ENCODE measurements at places on chromosomes 2 and 18.

GRCh38 chr2:214651451-214651850 lies 158.0 kb downstream of the BARD1 start:
- no peak for DNase-seq

GRCh38 chr2:8737571-8738175 lies 55.8 kb downstream of the ID2 start:
- DNase-seq, result no peak

- peak; percentile 55 for DNase-seq
Measured at GRCh38 chr2:36294316-36294721, 61.3 kb upstream of the CRIM1 start.

DNA sequence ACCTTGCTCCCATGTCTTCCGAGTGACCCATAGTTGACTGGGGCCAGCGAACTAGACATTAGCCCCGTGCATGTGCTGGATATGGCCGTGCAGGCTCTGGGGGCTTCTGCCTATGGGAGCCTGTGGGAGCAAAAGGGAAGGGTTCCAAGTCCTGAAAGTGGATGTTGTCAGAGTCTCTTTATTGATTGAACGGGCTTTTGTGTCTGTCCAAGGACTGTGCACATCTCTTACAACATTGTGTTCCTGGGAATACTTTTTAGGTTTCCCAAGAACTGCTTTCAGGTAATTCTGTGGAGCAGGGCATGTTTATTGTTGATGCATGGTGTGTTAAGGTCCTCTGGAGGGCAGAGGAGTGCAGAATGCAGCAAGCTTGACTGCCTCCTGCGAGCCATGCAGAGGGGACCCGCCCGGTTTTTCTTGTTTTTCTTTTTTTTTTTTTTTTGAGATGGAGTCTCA lies 5.0 kb downstream of the RNF144A start:
- no peak for DNase-seq

- no peak for DNase-seq
Measured at GRCh38 chr2:241964133-241964532, 94.6 kb downstream of the RTP5 start.

All from stimulated activated naive CD8-positive, alpha-beta T cell treated with anti-CD3 and anti-CD28 coated beads, Interleukin-15, Interleukin-2, amounts not matched to agents 100 U/mL and 50 U/mL, for 24 hours (primary cell).